ENCODE measurements at places on chromosomes 5 and 9.

GRCh38 chr5:32329395-32329834, 16.7 kb upstream of the MTMR12 start:
- DNase-seq = peak; percentile 63

- DNase-seq = no peak
Observed at GRCh38 chr9:18788256-18788655, 244.8 kb downstream of the SAXO1 start.

- DNase-seq = peak; percentile 92
Observed at GRCh38 chr9:131799177-131799823, 59.4 kb upstream of the RAPGEF1 start.

- no peak for DNase-seq
Observed at GRCh38 chr5:4058899-4059298, 463.3 kb downstream of the IRX1 start.

GRCh38 chr9:123763910-123764588, 165.9 kb downstream of the DENND1A start:
- no peak for DNase-seq

GRCh38 chr9:113588242-113588810, 124.8 kb downstream of the RGS3 start:
- DNase-seq = no peak
